ENCODE measurements at places on chromosomes 2 and 18.

DNA sequence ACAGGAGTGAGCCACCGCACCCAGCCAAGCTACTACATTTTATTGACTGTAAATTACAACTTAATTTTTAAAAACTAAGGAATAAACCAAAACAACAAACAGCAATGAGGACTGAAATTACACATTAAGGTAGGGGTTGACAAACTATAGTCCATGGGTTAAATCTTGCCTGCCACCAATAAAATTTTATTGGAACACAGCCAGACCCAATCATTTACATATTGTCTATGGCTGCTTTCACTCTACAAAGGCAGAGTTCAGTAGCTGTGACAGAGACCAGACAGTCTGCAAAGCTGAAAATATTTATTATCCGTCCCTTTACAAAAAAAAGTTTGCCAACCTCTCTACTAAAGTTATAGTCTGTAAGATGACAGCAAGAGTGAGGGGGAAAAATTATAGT is 24.3 kb upstream of the UGP2 start:
- no peak for DNase-seq

GRCh38 chr2:217751192-217751591 is 251.6 kb downstream of the TNS1 start:
- DNase-seq = no peak

DNA sequence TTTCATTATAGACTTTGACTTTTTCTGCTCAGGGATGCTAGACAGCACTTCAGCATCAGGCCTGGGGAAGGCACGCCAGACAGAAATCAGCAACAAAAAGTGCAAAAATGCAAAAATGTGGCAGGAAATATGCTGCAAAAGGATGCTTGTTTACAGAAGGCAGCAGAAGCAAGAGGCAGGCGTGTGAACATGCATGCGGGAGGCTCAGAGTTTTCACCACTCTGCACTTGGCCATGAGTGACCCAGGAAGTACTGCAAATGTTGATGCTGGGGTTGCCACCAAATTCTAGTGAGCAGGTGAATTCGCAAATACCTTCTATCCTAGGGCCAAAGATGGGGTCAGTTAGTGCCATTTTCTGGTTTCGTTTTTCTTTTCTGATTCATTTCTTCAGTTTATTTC is 55.5 kb upstream of the ALKAL2 start:
- DNase-seq = no peak

- DNase-seq = peak; percentile 52
Measured at GRCh38 chr2:168521053-168521741, 65.1 kb downstream of the CERS6 start.

DNA sequence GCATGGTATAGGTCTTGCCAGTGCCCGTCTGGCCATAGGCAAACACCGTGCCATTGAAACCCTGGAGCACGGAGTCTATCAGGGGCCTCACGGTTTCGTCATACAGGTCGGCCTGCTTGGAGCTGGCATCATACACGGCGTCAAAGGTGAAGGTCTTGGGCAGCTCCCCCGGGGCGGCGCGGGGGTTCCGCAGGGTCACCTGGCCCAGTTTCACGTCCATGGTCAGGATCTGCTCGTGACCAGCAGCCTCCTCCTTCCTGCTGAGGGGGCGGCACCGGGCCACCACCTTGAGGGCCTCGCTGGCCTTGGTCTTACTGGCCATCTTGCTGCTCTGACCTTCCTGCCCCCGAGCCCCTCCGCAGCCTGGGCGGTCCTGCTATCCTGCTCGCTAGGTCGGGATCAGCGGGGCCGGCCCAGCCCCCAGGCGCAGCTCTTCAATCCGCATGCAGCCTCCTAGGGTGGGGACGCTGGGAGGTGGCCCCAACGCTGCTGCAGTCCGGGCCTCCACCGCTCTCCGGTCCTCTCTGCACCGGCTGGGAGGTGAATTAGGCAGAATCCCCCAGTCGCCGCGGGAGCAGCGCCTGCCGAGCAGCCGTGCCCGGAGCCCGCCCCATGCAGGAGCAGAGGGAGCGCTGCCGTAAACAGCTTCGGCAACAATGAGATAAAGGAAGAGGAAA is 563 bp downstream of the KIF3C start:
- no peak for DNase-seq

- DNase-seq = no peak
Measured at GRCh38 chr18:22681908-22682307, 251.2 kb upstream of the RBBP8 start.

DNA sequence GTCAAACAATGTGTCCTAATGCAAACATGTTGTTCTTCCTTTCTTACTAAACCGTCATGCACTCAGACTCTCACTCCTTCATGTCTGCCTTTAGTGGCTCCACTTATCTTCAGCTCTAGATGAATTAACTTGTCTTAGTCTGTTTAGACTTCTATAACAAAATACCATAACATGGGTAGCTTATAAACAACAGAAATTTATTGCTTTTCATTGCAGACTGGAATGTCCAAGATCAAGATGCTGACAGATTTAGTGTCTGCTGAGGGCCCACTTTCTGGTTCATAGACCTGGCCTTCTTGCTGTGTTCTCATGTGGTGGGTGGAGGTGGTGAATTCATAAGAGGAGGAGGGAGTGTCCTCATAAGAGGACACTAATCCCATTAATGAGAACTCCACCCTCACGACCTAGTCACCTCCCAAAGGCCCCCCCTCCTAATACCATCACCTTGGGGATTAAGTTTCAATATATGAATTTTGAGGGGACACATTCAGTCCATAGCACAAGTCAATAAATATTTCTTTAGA is 32.3 kb downstream of the RALBP1 start:
- DNase-seq = no peak

GRCh38 chr2:40487602-40488001 is 35.7 kb upstream of the SLC8A1 start:
- DNase-seq = peak; percentile 8

GRCh38 chr2:155190342-155190741 is 491.8 kb downstream of the KCNJ3 start:
- DNase-seq = no peak

DNA sequence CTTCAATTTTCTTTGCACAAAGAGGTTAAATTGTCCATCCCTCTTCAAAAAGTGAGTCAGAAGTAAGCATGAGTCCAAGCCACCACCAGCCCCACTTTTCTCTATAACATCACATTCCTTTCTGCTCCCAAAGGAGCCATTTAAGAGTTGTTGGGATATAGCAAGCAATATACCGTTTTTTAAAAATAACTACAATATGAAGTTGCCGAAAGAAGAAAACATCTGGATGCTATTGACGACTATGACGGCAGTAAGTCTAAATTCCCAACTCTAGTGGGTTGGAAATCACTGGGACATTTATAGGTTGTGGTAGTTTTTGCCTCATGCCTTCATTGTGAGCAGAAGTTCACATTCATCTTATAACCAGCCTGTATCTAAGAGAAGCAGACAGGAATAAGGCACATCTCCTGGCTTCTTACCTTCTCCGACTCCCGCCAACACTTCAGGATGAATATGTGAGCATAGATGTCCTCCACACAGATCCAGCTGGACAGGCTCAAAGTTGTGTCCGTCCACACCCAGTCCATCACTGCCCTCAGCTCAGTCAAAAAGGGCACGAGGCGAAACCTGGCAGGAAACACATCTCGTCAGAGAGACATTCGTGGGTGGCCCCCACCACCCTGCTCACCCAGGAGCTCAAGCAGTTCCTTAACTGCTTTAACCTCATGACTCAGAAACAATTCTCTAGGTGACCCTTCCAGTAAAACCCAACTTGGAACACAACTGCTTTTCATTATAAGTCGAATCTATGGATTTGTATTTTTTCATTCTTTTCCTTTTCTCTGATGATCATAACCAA is 163.6 kb downstream of the NAPG start:
- DNase-seq = no peak

DNA sequence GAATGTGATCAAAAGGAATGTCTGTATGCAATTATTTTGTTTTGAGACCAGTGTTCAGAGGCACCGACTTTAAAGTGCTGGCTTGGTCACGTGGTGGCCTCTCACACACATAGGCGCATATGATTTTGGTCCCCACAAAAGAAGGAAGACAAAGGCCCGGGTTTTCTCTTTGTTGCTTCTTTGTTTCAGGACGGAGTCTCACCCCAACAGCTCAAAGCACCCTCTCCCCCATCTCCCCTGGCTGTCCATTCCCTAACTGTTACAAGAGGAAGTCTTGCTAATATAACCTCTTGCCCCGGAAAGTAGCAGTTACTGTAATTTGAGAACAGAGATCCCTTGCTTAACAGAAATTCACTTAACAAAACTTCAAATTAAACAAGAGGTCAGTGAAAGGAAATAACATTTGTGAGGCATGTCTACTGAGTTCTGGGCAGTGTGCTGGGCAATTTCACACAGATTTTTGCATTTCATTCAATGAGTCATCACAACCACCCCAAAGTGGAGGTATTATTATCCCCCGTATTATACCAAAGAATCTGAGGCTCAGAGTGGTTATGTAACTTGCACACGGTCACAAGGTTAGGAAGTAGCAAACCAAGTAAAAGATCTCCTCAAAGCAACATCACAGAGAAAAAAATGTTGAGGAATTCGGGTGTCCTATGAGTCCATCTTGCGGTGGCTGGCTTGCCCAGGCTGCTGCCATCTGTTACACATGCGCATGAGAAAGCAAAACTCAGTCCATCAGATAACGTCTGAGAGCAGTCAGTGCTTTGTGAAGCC is 75.8 kb downstream of the SDC1 start:
- peak; percentile 69 for DNase-seq

DNA sequence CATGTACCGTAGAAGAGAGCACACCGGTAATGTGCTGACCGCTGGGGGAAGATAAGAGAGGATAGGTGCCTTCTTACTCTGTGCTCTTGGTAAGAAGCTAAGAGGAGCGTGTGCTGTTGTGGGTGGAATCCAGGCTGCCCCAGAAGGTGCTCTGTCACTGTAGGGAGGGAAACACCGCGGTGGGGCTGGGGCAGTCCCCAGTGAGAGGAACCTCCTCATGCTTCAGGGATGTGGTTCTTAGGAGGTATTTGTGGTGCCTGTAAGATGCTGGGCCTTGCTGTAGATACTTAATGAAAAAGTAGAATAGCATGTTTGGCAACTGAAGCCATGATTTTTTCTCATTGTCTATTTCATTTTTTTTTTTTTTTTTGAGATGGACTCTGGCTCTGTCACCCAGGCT is 1.1 kb downstream of the COLEC11 start:
- no peak for DNase-seq

DNA sequence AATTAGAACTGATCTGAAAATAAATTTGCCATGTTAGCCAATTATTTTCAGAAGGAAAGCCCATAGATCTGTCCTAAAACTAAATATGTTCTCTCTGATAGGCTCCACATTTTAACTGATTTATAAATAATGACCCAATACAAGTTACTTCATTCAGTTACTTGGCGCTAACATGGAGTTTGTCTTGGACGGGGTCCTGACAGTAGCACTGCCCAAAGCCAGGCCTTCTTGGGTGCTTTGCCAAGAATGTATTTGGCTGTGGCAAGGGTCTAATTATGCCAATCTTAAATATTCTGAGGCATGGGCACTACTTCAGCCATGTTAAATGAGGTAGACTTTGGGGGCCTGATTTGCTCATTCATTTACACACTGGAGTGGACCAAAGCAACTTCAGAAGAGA is 135.0 kb upstream of the PKDCC start:
- DNase-seq = no peak

- DNase-seq = peak; percentile 71
Measured at GRCh38 chr18:3605954-3606443, 156.0 kb downstream of the TGIF1 start.

GRCh38 chr2:74947703-74948102 is 10.7 kb upstream of the POLE4 start:
- DNase-seq = no peak

- no peak for DNase-seq
Measured at GRCh38 chr2:55003706-55004639, 46.3 kb downstream of the RTN4 start.

DNA sequence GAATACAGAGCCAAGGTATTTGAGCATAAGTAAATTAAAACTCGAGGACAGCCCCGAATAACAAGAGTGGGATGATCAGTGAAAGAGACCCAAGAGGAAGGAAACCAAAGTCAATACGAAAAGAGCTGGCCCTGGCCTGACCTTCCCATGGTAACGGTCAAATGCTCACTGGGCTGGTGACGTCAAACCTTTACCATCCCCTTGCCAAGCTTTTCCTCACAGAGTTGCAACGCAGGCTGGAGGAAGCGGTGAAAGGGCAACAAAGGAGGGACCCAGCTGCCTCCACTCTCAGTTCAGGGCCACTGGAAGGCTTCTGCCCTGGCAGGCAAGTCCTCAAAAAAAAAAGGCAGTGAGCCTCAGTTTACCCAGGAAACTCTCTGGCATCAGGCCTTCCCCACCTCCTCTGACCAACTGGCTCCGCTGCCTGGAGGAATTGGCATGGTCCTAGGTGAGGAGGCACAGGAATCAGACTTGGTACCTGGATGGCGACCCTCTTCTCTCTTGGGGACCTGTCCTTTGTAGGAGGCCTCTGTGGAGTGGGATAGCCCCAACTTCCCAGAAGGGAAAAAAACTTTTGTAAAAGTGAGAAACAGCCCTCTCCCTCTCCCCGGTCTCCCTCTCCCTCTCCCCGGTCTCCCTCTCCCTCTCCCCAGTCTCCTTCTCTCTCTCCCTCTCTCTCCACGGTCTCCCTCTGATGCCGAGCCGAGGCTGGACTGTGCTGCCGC is 212.4 kb downstream of the ANAPC1 start:
- DNase-seq = peak; percentile 63

DNA sequence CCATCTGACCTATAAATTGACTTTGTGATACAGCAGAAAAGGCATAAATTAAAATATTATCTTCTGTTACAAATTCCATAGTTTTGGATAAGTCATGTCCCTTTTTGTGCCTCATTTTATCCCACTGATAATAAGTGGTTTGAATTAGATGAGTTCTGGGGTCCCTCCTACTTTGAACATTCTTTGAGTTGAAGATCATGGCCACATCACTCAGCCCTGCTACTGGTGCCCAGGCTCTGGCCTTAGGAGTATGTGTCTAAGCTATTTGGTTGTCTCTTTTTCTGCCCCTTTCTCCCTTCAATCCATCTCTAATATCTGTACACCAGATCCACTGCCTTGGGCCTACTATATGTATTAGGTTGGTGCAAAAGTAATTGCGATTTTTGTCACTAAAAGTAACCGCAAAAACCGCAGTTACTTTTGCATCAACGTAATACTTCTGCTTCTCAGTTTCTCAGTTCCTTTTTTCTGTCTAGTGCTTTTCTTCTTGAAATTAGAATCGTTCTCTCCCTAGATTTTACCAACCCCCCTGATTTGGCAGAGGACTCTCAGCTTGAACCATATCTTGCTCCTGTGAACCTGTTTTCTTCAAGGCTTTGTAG is 362.5 kb upstream of the TNP1 start:
- DNase-seq = no peak

GRCh38 chr2:167582619-167583018 is 664.8 kb downstream of the STK39 start:
- no peak for DNase-seq

- no peak for DNase-seq
Measured at GRCh38 chr2:226865710-226866109, 29.9 kb downstream of the RHBDD1 start.

GRCh38 chr18:28666216-28666615 is 489.3 kb upstream of the CDH2 start:
- DNase-seq = peak; percentile 13

- no peak for DNase-seq
Measured at GRCh38 chr18:25771796-25772195, 318.6 kb downstream of the SS18 start.

DNA sequence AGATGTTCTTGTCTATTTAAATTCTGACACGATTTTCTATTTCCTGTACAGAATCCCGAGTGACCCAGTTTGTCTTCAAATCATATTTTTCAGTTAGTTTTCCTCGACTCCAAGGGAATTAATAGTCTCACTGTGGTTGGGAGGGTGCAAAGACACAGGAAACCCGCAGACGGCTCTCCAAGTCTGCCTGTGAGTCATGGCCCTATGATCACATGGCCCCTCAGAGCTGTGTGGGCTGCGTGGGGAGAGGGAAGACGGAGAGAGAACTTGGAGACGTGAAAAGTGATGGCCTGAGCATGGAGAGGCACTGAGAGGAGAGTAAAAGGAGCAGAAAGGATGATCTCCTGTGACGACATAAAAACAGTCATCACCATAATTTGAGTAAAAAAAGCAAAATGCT is 989.9 kb downstream of the DCDC2C start:
- DNase-seq = no peak
